ENCODE measurements at places on chromosomes 3 and 15.
A peak's percentile ranks its signal among the peaks of the same experiment; 100 is the strongest.

- peak; percentile 82 for DNase-seq
Measured at GRCh38 chr3:64266065-64266931, 41.0 kb upstream of the PRICKLE2 start.

GRCh38 chr3:94158512-94158911, 95.7 kb downstream of the NSUN3 start:
- no peak for DNase-seq

DNA sequence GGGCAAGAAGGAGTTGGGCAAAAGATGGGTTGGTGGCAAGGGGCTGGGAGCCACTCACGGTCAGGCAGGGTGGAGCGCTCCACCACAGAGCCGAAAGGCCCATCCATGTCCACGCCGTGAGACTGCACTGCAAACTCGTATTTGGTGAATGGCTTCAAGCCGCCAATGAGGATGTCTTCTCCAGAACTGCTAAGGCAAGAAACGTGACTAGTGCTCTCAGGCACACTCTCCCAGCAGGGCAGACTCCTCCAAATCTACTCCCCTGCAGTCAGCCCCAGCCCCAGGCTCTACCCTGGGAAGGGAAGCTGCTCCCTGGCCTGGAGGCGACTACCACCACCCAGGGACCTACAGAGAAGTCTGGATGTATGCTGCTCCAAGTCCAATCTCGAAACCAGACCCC, 11.4 kb upstream of the IGDCC3 start:
- DNase-seq = no peak

- DNase-seq = no peak
Measured at GRCh38 chr3:6260551-6261191, 600.2 kb upstream of the GRM7 start.

GRCh38 chr3:110646496-110646895, 425.1 kb upstream of the NECTIN3 start:
- no peak for DNase-seq

DNA sequence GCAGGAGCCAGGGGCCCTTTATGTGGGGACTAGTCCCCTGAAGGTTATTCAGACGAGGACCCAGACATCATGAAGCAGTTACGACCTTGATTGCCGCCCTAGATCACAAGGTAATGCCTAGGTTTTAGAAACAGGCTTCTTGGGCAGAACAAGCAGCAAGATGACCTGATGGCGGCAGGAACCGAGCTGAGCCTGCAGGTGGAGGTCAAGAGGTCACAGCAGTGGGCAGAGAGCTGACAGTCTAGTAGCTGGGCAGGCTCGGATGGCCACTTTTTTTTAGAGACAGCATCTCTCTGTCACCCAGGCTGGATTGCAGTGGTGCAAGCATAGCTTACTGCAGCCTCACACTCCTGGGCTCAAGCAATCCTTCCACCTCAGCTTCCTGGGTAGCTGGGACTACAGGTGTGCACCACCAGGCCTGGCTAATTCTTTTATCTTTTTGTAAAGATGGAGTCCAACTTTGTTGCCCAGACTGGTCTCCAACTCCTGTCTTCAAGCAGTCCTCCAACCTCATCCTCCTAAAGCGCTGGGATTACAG, 83.5 kb upstream of the ABHD17C start:
- no peak for DNase-seq

DNA sequence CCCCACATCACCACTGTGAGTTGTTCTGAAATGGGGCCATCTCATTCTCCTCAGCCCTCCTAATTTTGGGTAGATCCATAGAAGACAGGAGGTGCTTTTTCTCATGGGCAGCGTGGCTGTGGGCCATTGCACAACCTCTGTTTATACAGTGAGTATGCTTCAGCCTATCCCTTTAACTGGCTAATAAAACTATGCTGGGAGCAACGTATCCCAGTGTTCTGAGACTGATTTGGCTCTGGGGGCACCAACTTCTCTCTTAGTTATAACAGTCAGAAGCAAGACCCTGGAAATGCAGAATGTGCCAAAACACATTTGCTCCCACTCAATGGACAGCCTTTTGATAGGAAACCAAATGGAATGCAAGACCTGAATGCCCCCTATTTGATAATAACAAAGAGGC, 97.1 kb upstream of the ICE2 start:
- no peak for DNase-seq

- no peak for DNase-seq
Measured at GRCh38 chr3:111538681-111539083, 3.3 kb upstream of the CD96 start.

- DNase-seq = no peak
Measured at GRCh38 chr3:187777331-187777941, 32.2 kb upstream of the BCL6 start.

DNA sequence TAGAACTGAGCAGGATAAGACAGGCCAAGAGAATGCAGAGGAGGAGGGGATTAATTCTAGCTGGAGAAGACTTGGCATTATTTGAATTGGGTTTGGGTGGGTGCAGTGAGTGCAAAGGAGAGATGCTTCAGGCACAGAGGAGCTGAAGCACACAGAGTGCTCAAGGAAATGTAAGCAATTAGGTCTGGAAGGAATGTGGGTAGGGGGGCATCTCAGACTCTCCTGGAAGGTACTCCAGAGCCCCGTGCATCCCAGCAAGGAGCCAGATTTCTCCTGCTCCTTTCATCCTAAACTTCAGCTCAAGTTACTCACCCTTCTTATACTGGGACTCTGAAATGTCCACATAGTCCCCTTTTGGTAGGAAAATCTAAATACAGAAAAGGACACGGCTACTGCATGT, 143.6 kb upstream of the PFN2 start:
- DNase-seq = no peak

DNA sequence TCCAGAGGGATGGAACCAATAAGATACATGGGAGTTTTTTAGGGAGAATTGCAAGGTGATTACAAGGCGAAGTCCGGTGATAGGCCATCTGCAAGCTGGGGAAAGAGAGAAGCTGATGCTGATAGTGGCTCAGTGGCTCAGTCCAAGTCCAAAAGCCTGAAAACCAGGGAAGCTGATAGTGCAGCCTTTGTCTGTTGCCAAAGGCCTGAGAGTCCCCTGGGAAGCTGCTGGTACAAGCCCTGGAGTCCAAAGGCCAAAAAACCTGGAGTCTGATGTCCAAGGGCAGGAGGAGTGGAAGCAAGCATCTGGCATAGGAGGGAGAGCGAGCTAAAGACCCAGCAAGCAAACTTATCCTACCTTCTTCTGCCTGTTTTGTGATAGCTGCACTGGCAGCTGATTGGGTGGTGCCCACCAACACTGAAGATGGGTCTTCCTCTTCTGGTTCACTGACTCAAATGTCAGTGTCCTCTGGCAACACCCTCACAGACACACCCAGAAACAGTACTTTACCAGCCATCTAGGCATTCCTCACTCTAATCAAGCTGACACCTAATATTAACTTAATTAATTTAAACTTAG, 16.7 kb downstream of the TFG start:
- DNase-seq = no peak

DNA sequence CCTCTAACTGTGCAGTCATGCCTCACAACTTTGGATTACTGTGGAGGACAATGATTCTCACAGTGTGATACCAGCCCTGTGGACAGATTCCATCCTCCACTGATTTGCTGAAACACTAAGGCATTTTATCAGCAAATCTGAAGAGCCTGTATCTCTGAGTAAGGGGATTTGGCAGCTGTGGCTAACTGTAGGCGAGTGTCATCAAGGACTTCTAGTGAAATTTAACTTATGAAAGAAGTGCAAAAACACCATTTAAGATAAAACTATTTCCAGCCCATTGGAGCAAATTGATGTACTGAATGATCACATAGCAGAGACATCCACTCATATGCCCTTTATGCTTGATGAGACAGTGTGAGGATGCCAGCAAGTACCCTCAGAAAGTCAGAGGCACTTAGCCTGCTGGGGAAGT, 13.9 kb upstream of the TMPRSS7 start:
- no peak for DNase-seq

DNA sequence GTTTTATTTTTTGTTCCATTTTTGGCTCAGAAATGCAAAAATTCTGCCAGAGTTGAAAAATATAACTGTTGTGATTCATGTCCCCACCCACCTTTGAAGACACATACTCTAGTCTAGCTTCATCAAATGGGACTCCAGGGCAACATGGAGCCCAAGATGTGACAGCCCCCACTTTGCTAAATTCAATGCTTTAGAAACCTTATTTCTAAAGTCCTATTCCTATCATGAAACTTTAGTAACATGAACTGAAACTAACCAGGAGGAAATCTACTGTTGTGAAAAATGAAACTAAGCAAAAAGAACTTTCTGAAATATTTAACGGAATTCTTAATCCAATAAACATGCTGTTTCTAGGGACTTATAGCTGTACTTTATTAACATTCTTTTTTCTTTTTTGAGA, 20.3 kb downstream of the UBP1 start:
- DNase-seq = no peak

DNA sequence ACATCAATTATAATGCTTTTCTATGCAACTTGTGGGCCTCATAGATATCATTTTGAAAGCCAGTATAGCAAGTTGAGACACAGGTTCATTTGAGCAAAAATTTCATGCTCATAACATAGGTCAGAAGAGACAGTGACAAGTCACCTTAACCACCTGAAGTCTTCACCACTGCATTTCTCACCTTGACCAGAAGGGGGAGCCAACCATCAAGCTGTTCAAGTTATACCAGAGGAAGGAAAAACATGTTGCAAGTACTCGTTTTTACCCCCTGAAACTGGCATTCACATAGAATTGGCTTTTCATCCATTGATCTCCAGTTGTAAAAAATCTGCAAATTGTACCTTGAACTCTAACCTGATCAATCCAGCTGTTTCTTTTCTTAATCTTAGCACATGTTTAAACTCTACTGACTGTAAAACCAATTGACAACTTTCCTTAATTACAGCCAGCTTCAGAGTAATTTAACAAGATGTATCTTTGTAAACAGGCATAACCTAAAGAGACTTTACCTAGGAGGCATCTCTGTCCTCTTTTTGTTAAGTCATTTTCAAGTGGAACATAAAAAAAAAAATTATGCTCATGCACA, 1.4 kb downstream of the LMOD3 start:
- peak; percentile 50 for DNase-seq

- DNase-seq = no peak
Measured at GRCh38 chr3:69803681-69804270, 64.5 kb downstream of the MITF start.

GRCh38 chr3:128498127-128498626, 5.2 kb upstream of the GATA2 start:
- no peak for DNase-seq

DNA sequence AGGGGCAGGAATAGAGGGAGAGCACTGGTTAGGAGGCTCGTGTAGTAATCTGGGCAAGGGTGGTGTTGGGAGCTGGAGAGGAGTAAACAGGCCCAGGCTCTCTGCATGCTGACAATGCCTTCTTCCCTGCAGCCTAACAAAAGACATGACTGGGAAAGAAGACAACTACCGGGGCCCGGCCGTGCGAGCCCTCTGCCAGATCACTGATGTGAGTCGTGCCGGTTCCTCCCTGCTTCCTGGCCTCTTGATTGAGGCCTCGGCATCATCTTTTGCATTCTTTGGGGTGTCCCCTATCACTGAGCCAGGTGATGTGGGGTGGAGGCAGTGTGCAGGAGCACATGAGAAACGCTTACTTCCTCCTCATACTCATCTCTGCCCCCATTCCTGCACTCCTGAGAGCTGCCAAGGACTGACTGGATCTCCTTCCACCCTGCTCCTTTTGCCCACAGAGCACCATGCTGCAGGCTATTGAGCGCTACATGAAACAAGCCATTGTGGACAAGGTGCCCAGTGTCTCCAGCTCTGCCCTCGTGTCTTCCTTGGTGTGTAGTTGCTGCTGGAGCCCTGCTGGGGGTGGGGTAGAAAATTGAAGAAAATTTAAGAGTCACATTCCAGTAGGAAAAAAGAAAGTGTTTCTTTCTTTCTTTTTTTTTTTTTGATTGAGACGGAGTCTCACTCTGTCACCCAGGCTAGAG, 5.3 kb downstream of the COPG1 start:
- DNase-seq = no peak

DNA sequence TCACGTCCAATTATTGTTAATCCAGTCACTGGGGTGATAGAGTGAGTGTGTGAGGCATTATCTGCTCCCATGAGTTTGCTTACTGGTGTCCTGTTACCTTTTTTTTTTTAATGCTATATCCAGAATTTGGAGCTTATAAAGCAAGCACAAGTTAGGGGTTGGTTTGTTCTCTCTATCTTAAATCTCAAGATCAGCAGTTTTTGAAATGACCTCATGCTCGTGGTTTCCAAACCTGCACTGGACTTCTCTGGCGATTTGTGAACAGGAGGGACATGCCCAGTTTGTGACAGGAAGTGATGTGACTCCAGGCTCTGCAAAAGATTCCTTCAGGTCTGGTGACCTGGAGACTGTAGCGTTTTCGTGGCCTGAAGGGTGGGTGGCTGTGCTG, 25.6 kb downstream of the XYLB start:
- no peak for DNase-seq

- DNase-seq = no peak
Measured at GRCh38 chr3:118912188-118912587, 122.5 kb downstream of the IGSF11 start.

- no peak for DNase-seq
Measured at GRCh38 chr3:128473180-128473519, 6.5 kb upstream of the DNAJB8 start.

- no peak for DNase-seq
Measured at GRCh38 chr3:24936574-24936973, 441.9 kb upstream of the THRB start.

GRCh38 chr3:143956838-143957237, 14.8 kb upstream of the DIPK2A start:
- DNase-seq = no peak

DNA sequence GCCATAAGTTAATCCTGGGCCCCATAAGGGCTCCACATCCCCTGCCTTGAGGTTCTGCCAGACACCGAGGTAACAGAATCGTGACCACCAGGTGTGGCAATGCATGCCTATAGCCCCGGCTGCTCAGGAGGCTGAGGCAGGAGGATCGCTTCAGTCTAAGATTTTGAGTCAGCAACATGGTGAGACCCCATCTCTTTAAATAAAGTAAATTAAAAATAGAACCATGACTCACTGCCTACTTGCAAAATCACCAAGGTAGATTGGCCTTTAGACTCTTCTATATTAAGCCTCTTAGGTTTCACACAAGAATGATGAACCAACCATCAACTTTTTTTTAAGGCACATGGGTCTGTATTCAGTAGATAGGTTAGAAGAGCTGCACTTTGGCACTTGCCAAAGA, 9.7 kb downstream of the WDR5B start:
- no peak for DNase-seq

DNA sequence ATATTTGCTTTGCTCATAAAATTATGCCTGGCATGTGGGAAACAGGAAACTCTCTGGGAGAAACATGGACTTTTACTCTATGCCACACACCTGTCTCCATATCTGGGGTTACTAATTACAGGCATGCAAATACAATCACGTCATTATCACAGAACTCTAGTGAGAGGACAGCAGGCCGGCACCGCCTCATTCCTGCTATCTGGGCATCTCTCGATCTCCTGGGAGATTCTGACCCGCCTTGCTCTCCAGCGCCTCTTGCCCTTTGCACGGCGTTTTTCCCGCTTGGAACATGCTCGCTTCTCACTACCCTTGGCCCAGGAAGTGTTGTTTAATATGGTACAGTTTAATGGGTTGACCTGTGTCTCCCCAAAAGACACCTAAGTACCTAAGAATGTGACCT, 45.4 kb upstream of the PARL start:
- no peak for DNase-seq

GRCh38 chr15:42042602-42043400, 22.0 kb upstream of the PLA2G4E start:
- DNase-seq = no peak

- DNase-seq = no peak
Measured at GRCh38 chr15:85174521-85174920, 192.9 kb downstream of the PDE8A start.

Data from non-pigmented ciliary epithelial cell (primary cell).